ENCODE measurements at places on chromosomes 3 and 15.

GRCh38 chr3:57109437-57110199 lies 49.2 kb downstream of the SPATA12 start:
- no peak for DNase-seq

DNA sequence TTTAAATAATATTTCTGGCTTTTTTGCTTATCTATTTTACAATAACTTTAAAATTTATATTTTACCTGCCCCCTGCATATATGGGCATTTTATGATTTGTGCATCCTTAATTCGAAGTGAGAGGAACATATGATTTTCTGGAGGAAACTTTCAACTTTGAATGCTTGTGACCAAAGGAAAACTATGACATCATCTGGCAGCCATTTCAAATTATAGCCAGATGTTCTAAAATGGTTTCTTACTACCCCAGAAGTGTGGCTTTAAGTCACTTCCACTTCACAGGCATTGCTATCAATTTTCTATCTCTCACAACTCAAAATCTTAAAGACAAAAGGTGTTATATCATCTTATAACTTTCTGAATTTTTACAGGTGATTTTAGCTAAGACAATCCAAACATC lies 508.8 kb downstream of the RBMS3 start:
- no peak for DNase-seq

GRCh38 chr15:32682569-32682968 lies 35.2 kb upstream of the GREM1 start:
- no peak for DNase-seq

DNA sequence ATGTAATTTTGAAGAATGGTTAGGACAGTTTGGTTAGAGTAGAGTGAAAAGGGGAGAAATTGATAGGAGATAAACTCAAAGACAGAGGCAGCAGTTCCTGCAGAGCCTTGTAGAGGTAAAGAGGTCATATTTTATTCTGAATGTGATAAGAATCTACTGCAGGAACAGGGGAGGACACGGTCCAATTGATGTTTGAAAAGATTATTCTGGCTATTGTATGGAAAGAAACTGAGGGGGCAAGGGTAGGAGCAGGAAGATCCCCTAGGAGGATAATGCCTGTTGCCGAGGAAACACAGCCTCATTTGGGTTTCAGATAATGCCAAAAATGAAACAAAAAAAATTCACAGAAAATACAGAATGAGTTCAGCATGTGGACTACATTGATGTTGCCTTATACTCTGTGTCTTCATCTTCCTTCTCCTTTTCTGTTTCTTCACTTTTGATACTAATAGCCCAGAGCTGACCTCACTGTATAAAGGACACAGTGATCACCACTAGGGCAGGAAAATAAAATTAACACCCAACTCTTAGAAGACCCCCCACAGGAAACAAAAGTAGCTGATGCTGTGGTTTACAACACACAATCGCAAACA lies 454.6 kb upstream of the UBE2E2 start:
- no peak for DNase-seq

- DNase-seq: no peak
Observed at GRCh38 chr3:72082186-72082715, 297.3 kb upstream of the PROK2 start.

DNA sequence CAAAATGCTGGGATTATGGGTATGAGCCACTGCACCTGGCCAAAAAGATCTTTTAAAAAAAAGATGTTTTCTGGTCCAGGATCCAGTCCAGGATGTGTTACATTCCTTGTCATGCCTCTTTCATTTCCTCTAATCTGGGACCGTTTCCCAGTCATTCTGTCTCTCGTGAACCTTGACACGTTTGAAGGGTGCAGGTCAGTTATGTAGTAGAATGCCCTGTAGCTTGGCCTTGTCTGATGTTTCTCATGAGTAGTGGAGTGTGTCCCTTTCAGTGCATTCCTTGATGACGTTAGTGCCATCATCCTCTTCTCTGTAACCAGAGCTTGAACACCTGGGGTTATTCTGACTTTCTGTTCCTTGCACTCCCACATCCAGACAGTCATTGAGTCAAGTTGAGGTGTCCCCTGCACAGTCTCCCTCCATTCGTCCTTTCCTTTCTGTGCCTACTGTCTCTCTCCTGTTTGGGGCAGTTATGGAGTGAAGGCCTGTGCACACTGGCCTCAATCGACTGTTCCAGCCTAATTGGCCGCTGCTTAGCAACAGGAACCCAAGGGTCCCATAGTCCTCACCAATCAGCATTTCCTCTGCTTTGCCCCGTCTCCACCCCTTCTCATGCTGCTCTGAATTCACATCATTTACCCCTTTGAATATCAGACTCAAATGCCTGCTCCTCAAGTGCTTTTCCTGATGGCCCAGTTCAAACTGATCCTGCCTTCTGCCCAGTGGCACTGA lies 5.5 kb downstream of the FAM81A start:
- DNase-seq: no peak

DNA sequence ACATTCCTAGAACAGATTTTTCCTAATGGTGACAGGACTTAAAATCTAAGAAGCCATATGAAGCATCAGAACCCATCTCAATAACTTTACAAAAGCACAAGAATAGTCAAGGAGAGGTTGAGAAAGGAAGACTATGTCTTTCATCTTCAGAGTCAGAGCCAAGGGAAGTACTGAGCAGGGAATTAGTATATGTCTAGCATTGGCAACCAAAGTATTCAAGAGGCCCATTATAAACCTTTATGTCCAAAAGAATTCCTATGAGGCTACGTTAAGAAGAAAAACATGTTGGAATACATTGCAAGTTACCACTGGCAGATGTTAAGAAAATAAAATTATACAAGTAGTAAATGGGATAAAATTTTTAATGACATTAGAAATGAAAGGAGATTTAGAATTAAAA lies 150.5 kb downstream of the MAGI1 start:
- no peak for DNase-seq

DNA sequence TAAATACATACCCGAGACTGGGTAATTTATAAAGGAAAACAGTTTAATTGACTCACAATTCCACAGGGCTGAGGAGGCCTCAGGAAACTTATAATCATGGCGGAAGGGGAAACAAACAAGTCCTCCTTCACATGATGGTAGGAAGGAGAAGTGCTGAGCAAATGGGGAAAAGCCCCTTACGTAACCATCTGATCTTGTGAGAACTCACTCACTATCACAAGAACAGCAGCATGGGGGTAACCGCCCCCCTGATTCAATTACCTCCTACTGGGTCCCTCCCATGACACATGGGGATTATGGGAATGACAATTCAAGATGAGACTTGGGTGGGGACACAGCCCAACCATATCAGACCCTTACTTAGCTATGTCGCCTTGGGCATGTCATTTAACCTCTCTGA lies 27.7 kb downstream of the SCG3 start:
- no peak for DNase-seq

DNA sequence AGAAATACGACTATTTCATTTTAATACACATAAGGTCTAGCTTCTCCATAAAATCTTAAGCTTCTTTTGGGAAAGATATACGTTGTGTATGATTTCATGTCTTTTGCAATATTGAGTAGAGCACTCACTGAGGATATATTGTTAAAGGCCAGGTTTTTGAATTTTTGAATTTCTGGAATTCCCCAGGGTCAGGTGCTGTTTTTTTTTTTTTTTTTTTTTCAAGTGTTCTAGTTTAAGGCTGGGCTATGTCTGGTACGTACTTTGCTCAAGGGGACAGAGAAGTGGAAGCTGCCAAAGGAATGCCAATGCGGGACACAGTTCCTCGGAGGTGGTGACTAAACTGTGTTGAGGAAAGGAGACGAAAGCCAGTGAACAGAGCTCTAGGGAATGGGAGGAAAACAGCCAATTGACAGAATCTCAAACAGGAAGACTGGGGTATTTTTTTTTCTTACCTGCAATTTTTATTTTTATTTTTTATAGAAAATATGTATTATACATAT lies 510.5 kb upstream of the CBLB start:
- no peak for DNase-seq

- DNase-seq: no peak
Observed at GRCh38 chr3:30819067-30819798, 75.2 kb downstream of the GADL1 start.

DNA sequence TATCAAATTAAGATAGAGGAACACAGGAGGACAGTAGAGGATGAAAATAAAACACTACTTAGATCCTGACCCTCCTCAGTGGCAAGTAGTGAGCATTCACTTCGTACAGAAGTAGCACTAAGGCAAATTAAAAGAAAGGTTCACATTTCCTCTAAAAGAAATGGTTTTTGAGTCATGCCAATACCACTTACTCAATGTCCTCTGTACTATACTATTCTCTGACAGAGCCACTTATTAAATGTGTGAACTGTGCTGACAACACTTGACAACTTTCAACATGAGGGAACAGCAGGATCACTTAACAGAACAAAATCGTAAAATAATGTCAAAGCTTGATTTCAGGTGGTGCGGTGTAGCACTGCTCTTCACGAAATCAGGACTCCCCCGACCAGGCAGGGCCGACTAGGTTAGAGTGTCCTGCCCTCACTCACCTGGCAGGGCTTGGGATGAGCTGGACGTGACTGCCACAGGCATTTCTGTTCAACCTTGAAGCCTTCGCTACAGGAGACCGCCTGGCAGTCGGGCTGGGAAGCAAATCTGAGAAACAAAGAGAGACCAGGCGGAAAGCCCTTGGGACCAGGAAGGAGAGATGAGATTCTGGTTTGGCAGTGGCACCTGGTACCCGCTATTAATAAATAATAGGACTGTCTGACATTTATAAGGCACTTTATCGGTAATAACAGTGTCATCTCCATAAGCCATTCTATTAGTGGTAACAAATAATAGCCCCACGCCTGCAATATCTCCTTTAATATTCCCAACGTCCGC lies 611 bp upstream of the SLC27A2 start:
- no peak for DNase-seq

DNA sequence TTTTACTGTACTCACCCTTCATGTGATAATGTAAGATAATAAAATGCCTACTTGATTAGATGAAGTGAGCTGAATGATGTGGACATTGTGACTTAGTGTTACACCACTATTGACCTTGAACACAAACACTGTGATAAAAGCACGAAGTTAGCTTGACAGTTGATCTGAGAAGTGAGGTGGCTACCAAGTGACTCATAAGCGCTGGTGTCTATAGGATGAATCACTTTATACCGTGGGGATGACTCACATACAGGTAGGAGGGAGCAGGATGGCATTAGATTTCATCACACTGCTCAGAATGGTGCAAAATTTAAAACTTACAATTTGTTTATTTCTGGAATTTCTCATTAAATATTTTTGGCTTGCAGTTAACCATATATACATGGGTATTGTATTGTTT lies 174.7 kb upstream of the CNTN3 start:
- peak; percentile 12 for DNase-seq

- DNase-seq: no peak
Observed at GRCh38 chr3:109806929-109807328, 469.6 kb upstream of the DPPA4 start.

DNA sequence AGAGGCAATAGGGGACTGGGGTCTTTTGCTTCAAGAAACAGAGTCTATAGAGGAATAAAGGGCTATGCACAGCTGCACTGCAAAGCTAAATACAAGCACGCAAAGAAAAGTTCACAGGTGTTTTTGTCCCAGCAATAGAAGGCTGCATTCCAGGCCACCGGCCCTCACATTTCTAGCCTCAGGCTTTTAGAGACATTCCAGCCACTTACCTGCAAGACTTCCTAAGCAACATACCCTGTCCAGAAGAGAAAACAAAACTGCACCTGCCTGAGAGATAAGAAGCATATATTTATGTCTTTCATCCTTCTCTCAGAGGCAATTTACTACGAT lies 220.5 kb downstream of the OPA1 start:
- DNase-seq: peak; percentile 27

GRCh38 chr3:150830094-150830681 lies 67.2 kb upstream of the SIAH2 start:
- DNase-seq: no peak

- DNase-seq: no peak
Observed at GRCh38 chr15:92405942-92406341, 12.3 kb downstream of the ST8SIA2 start.

GRCh38 chr3:71930056-71930991 lies 145.4 kb upstream of the PROK2 start:
- no peak for DNase-seq

- no peak for DNase-seq
Observed at GRCh38 chr15:88844749-88845386, 41.6 kb downstream of the ACAN start.

DNA sequence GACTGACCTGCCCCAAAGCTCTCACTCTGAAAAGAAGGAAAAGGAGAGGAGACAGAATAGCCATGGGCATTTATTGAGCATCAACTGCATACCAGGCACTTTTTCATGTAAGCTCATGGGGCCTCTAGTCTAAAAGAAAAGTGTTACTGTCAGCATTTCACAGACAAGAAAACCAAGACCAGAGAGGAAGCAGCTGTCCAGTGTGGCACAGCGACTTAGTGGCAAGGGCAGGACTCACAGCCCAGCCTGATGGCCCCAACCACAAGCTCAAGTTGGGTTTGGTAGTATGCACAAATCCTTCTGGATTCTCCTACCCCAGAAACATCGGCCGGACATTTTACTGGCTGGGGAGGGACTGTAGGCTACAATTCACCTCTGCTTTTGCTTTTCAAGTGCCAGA lies 5.8 kb downstream of the EFCC1 start:
- no peak for DNase-seq

DNA sequence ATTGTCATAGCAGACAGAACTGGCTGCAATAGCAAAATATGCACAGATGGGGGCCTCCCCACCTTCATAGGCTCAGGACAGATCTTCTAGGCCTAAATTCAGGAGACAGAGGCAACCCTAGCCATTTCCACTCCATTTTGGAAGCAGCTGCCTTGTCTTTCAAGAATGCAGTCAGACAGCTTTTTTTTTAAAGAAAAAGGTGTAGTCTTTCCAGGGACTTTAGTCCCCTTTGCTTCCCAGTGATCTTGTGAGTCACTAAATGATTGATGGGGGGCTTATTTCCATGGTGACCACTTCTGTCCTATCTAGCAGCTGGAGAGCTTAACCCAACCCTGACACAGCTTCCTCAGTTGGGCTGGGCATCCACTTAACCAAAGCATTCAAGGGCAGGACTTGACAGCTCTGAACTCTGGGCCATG lies 165.9 kb downstream of the TPRG1 start:
- no peak for DNase-seq

DNA sequence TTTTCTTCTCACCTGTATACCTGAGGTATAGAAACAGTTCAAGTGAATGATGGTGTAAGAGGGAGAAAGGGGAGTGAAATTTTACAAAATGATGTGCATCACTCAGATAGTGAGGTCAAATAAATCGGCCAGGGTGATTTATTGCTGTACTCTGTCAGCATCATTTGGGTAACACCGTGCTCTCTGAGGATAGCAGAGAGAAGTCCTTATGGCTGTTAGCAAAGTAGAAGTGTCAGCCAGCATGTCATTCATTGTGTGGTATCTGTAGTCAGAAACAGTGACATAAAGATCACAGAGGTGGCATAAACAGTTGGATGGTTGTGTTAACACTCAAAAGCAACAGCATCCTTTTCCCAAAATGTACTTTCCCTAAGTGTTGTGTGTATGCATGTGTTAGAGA lies 53.4 kb downstream of the PSMD6 start:
- DNase-seq: no peak

- DNase-seq: no peak
Observed at GRCh38 chr3:171266740-171267073, 193.5 kb downstream of the TNIK start.

- no peak for DNase-seq
Observed at GRCh38 chr15:32717426-32718226, at the start of gene GREM1. Gene GREM1 (plus strand): TSS chr15:32718004. CDS start chr15:32730691, 12,687 bp downstream.

- DNase-seq: peak; percentile 52
Observed at GRCh38 chr3:140736863-140737460, 59.1 kb downstream of the TRIM42 start.

- no peak for DNase-seq
Observed at GRCh38 chr3:61420136-61420759, 141.1 kb upstream of the PTPRG start.
